ENCODE measurements at places on chromosomes 7 and 10.
A peak's percentile ranks its signal among the peaks of the same experiment; 100 is the strongest.

DNA sequence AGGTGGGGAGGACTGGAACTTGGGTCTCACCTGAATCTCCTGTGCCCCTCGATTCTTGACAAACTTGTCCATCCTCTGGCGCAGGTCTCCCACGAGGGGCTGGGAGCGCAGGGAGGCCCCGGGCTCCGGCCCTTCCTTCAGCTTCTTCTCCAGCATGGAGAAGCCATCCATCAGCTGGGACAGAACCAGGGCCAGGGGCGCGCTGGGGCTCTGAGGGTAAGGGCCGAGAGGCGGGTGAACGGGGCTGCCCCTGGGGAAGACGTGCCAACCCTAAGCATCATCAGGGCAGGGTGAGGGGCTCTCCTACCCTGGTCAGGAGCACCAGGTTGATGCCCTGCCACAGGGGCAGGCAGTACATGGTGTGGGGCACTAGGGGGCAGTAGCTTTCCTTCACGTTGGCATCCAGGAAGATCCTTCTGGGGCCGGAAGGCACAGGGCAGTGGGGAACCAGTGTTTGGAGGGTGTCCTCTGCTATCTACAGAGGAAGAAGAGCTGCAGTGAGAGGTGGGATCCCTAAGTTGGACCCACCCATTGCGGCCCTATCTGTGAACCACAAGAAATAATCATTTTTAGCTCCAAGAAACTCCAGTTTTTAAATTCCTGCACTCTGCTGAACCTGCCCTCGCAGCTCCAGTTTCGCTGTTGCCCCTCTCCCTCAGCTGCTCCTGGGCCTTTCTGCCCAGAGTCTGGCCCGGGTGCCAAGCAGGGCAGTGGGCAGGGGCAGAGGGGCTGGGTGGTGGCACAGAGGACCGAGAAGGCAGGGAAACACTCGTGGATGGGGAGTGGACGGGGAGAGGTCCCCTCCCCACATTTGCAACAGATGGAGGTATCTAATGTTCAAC lies 10.8 kb upstream of the PYROXD2 start:
- no peaks in the 10 kb centered on the region for H3K27me3 ChIP-seq
- H3K4me1 ChIP-seq: no peaks in the 10 kb centered on the region
- no peak overlapping the region for H3K27ac ChIP-seq

GRCh38 chr10:103951942-103952341 lies 15.0 kb upstream of the SLK start:
- peaks cover 12% of the 10 kb centered on the region for H3K4me1 ChIP-seq
- no peak for DNase-seq
- no peaks in the 10 kb centered on the region for H3K36me3 ChIP-seq
- no peak overlapping the region for H3K4me3 ChIP-seq
- no peak overlapping the region for H3K27ac ChIP-seq

DNA sequence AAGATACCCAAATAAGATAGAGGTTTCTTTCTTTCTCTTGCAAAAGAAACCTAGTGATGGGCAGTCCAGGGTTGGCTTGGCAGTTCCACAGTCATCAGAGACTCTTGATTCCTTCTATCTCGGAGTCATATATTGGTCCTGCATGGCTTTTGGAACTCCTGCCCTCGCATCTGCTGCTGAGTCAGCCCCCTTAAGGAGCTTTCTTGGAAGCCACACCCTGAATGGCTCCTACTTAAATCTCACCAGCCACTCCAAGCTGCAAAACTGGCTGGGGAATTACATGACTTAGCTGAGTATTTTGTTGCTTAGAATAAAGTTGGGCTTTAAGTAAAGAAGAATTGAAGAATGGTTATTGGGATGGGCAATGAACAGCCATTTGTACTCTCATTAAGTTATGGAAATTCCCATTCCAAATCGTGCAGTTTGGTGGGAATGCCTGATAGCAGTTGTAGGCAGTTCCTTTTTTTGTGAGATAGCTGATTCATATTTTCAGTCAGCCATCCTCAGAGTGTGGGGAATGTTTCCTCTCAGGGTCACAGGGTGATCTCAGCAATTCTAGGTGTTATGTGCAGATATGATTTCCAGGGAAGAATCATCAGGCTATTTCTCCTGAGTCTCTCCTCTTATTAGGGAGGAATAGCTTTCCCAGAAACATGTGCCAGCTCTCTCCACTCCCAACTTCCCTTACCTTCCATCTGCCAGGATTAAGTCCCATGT lies 209.9 kb downstream of the BBS9 start:
- no peak overlapping the region for H3K27ac ChIP-seq
- no peaks in the 10 kb centered on the region for H3K27me3 ChIP-seq
- H3K4me3 ChIP-seq: no peak overlapping the region
- H3K36me3 ChIP-seq: no peaks in the 10 kb centered on the region
- DNase-seq: no peak

DNA sequence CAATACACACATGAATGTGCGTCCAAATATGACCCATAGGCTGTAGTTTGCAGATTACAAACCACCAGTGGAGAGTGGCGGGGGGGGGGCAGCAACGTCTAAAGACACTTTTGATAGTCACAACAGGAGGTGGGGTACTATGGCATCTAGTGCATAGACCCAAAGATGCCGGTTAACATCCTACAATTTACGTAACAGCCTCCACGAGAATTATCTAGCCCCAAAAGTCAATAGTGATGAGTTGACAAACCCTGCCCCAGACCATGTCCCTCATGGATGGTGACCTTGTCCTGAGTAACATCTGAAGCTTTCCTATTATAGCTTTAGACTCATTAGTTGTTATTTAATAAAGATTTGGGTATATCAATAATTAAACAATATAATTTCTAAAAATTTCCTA lies 31.6 kb downstream of the USP6NL start:
- no peaks in the 10 kb centered on the region for H3K36me3 ChIP-seq
- no peak overlapping the region for H3K27ac ChIP-seq
- H3K4me3 ChIP-seq: no peak overlapping the region

DNA sequence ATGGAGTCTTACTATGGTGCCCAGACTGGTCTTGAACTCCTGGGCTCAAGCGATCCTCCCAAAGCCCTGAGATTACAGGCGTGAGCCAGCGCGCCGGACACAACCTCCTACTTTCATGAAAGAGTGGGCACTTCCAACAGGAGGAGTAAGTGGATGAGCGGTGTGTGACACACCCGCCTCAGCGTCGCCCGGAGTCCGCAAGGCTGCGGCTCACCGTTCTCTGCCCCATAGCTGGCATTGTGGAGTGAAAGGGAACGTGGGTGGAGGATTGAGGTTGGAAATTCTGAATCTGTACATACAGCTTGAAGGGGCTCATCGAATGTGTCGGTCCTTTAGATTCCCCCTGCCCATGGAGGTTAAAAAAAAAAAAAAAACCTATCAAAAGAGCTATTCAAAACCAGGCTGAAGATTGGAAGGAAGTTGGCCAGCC lies 524 bp upstream of the PRXL2A start:
- peaks cover 20% of the 10 kb centered on the region for H3K27me3 ChIP-seq
- DNase-seq: peak; percentile 16
- peaks cover 3% of the 10 kb centered on the region for H3K36me3 ChIP-seq
- H3K4me3 ChIP-seq: peak overlapping the region; percentile 89

GRCh38 chr10:128178302-128178958 lies 52.2 kb upstream of the MKI67 start:
- peak; percentile 42 for DNase-seq
- H3K36me3 ChIP-seq: peaks cover 6% of the 10 kb centered on the region
- no peak overlapping the region for H3K27ac ChIP-seq
- no peak overlapping the region for H3K4me3 ChIP-seq
- H3K4me1 ChIP-seq: peaks cover 44% of the 10 kb centered on the region
- peaks cover 3% of the 10 kb centered on the region for H3K27me3 ChIP-seq
